ENCODE measurements at places on chromosomes 1 and 21. TPM values are rescaled to one million over a fixed set of nuclear protein-coding genes. Genes with fewer than 3 reads are reported as not detected.
A peak's percentile ranks its signal among the peaks of the same experiment; 100 is the strongest.

Gene PGLYRP4
- polyA plus RNA-seq = not detected

- DNase-seq = no peak
Observed at GRCh38 chr1:9031484-9032259, 5.4 kb upstream of the SLC2A7 start.

DNA sequence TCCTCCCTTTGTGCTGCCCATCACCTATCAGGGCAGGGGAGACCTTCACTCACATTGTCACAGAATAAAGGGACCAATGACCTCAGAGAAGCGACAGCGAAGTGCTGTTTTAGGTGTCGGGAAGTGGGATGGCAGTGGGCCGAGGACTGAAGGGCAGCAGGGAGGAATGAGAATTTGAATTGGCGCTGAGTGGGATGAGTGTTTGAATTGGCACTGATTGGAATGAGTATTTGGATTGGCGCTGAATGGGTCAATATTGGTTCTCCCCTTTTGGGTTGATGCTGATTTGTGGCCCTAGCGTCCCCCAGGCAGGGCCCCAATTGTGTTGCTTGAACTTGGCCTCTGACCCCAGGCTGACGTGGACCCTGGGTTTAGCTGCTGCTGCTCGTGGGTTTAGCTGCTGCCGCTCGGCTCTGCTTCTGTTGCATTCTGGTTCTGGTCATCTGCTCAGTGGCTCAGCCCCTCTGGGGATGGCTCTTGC is 12.4 kb upstream of the UMODL1 start:
- no peak for DNase-seq

- no peak for DNase-seq
Observed at GRCh38 chr1:66395202-66396061, 138.5 kb upstream of the SGIP1 start.

- DNase-seq = no peak
Observed at GRCh38 chr1:244980605-244981004, 116.3 kb upstream of the HNRNPU start.

Gene GREM2
- polyA plus RNA-seq = 9.0 TPM

Gene ANKRD34A
- 9.2 TPM for polyA plus RNA-seq

DNA sequence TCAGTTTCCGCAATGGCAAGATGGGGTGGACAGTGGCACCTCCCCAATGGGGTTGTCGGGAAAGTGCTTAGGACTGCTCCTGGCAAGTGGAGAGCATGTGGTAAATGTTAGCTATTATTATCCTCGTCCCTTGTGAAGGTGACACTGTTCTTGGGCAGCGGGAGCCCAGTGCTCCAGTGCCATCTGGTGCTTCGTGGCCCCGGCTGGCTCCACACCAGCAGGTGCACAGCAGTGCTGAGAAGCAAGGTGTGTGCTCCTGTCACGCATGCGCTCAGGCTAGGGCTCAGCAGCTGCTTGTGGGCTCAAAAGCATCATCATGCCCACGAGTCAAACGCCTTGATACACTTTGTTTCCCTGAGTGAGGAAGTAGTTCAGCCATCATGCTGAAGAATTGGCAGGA is 24.9 kb upstream of the KCNC4 start:
- no peak for DNase-seq

Gene GCSAML
- polyA plus RNA-seq = 1.3 TPM

- DNase-seq = no peak
Observed at GRCh38 chr21:29546071-29546470, 247.3 kb downstream of the BACH1 start.

Gene LRRN2
- 53.1 TPM for polyA plus RNA-seq

Gene VASH2
- polyA plus RNA-seq = 20.3 TPM

GRCh38 chr1:1085911-1086841 is 12.1 kb upstream of the RNF223 start:
- DNase-seq = no peak

GRCh38 chr1:22749503-22749902 is 38.9 kb downstream of the EPHB2 start:
- DNase-seq = no peak

DNA sequence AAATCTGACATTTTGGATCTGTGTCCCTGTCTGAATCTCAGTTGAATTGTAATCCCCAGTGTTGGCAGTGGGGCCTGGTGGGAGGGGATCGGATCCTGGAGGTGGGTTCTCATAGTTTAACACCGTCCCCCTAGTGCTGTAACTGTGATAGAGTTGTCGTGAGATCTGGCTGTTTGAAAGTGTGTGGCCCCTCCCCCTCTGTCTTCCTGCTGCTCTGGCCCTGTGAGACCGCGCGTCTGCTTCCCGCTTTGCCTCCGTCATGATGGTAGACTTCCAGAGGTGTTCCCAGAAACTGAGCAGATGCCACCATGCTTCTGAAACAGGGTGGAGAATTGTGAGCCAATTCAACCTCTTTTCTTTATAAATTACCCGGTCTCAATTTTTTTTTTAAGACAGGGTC is 25.0 kb downstream of the AGPAT3 start:
- DNase-seq = no peak

Gene GJA4
- 14.3 TPM for polyA plus RNA-seq

DNA sequence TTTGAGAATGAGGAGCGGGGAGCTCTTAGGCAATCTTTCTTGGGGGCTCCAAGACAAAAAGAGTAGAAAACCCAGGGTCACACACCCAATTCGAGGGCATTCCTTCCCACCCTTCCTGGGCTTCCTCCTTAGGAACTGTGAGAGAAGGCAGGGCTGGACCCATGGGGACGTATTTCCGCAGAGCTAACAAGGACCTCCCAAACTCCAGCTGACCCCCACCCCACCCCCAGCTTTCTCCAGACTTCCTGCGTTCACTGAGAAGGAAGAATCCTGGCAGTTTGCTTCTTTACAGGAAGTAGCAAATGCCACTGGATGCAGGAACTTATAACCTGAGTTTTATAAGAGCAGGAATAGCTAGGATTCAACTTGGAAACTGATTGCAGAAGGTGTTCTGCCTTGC is 2.7 kb upstream of the LHX9 start:
- DNase-seq = no peak

Gene HSD11B1
- 0.38 TPM for polyA plus RNA-seq

GRCh38 chr1:183349201-183349711 is 68.9 kb downstream of the NMNAT2 start:
- DNase-seq = peak; percentile 87

Gene TFF1
- not detected for polyA plus RNA-seq

Gene CFHR5
- polyA plus RNA-seq = 0.87 TPM

DNA sequence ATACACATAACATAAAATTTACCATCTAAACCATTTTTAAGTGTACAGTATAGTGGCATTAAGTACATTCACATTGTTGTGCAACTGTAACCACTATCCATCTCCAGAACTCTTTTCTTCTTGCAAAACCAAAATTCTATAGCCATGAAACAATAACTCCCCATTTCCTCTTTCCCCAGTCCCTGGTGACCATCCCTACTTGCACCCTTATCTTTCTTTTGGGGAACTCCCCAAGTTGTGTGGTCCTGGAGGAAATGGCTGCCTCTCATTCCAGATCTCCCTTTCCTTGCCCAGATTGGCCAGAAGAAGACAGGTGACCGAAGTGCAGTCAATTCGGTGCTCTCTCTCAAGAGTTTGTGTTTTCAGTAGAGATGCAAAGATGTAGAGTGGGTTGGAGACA is 389.6 kb upstream of the C1orf87 start:
- DNase-seq = no peak

DNA sequence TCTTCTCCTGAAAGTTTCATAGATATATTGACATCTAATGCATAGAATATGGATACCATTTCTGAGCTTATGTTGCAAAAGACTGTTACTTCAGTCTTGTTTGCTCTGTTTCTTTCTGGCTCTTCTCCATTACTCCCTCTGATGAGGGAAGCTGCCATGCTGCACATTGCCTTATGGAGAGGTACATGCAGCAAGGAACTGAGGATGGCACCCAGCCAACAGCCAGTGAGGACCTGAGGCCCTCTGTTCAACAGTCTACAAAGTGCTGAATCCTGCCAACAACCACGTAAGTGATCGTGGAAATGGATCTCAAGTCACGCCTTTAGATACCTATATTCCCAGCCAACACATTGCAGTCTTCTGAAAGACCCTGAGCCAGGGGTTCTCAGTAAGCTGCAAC is 66.6 kb upstream of the ADAMTS5 start:
- DNase-seq = peak; percentile 47

Gene LCE1A
- polyA plus RNA-seq = not detected

GRCh38 chr1:84370831-84371394 is 27.4 kb upstream of the DNASE2B start:
- no peak for DNase-seq

Gene SPRR4
- not detected for polyA plus RNA-seq

- DNase-seq = no peak
Observed at GRCh38 chr1:218330043-218330623, 15.0 kb upstream of the TGFB2 start.

Gene KDF1
- polyA plus RNA-seq = 0.26 TPM

Gene GJA8
- not detected for polyA plus RNA-seq

DNA sequence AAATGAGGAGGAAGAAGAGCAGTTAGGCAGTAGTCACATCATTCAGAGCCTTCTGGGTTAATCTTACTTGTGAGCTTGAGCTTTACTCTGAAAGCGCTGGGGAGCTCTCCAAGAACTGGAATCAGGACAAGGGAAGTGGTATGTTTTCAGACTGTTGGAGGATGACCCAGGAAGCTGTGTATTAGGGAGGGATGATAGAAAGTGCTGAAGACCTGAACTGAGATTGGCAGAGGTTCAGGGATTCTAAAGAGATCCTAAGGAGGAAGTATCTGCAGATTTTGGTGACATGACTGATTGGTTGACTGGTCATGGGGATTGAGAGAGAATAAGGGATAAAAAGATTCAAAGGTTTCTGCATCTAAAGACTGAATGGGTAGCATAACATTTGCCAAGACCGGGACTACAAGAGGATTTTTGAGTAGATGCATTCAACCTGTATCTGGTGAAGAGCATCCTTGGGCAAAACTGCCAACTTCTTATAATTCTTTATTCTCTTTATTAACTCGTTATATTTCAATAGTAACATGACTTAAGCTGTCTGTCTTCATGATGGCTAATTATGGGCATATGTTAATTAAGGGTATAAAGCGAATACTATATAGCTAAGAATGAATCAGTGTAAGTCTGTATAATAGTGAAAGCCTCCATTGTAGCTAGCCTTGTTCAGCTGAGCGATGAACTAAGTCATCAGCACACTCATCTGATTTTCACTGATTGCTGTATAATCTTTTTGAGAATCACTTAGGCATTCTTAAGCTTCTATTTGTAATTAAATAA is 41.8 kb downstream of the XCL1 start:
- DNase-seq = peak; percentile 39

Gene MNDA
- polyA plus RNA-seq = 5.0 TPM

Gene AMY1B
- polyA plus RNA-seq = 0.18 TPM

- DNase-seq = no peak
Observed at GRCh38 chr1:17539477-17540254, at the start of gene ARHGEF10L. Gene ARHGEF10L (plus strand): TSS chr1:17539698. CDS start chr1:17580596, 40,898 bp downstream.

- DNase-seq = no peak
Observed at GRCh38 chr1:22350171-22350923, 101.3 kb upstream of the ZBTB40 start.

Gene AMPD1
- not detected for polyA plus RNA-seq

- DNase-seq = no peak
Observed at GRCh38 chr1:54402896-54403295, 3.3 kb downstream of the SSBP3 start.

Gene F11R
- 13.0 TPM for polyA plus RNA-seq

- DNase-seq = peak; percentile 31
Observed at GRCh38 chr1:23634840-23635651, 56.6 kb upstream of the RPL11 start.

Gene ZYG11B
- 51.0 TPM for polyA plus RNA-seq

Gene VHLL
- 0.32 TPM for polyA plus RNA-seq

Data from spinal cord (tissue), 10 donors.